ENCODE measurements at places on chromosomes 5 and 9.

- DNase-seq = no peak
These were observed 200.1 kb upstream of the DAB2 start for GRCh38 chr5:39624890-39625289.

DNA sequence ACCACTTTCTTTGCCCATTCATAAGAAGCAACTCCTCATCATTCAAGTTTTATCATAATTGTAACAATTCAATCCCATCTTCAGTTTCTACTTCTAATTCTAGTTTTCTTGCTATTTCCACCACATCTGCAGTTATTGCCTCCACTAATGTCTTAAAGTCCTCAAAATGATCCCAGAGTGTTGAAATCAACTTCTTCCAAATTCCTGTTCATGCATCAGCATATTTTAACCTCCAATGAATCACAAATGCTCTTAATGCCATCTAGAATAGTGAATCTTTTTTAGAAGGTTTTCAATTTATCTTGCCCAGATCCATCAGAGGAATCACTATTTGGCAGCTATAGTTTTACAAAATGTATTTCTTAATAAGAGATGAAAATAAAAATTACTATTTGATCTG lies 3.2 kb upstream of the SRP19 start:
- DNase-seq = no peak

DNA sequence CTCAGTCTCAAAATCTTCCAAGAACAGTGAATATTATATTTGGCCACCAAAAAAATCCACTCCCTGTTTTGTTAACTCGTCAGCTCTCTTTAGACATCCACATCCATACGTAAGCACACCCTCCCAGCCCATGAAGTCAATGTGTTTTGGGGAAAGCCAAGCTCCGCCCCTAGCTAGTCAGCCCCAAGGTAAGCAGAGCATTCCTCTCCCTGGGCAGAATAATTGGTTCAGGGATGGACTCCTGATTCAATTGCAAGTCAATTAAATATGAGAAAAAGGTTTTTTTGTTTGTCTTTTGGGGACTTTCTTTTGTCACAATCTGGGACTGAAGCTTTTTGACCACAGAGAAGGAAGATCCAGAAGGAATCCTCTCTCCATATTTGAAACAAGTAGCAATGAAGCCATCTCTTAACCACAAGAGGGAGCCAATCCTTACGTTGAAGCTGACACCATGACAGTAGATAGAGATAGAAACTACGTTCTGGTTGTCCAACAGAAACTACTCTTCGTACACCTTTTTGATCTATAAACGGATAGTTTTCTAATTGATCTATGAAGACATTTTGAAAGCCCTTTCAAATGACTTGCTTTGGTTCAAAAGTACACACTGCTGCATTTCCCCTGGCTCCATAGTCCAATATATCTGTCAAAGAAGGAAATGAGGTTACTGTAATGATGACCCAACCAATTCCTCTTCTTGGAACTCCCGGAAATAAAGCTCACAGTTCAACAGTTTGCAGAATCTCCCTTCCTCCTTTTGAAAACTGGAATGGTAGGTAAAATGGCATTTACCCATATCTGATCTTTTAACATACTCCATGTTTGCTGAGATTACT lies 166.4 kb downstream of the TLE1 start:
- peak; percentile 76 for DNase-seq

GRCh38 chr5:99879791-99880511 lies 655.2 kb upstream of the FAM174A start:
- no peak for DNase-seq

- DNase-seq = no peak
These were observed 58.4 kb downstream of the UGCG start for GRCh38 chr9:111955048-111955447.

GRCh38 chr5:150155258-150156026 lies at the start of gene PDGFRB:
PDGFRB (minus strand) TSS chr5:150155845; CDS start chr5:150137047, 18,798 bp downstream.
- peak; percentile 91 for DNase-seq

DNA sequence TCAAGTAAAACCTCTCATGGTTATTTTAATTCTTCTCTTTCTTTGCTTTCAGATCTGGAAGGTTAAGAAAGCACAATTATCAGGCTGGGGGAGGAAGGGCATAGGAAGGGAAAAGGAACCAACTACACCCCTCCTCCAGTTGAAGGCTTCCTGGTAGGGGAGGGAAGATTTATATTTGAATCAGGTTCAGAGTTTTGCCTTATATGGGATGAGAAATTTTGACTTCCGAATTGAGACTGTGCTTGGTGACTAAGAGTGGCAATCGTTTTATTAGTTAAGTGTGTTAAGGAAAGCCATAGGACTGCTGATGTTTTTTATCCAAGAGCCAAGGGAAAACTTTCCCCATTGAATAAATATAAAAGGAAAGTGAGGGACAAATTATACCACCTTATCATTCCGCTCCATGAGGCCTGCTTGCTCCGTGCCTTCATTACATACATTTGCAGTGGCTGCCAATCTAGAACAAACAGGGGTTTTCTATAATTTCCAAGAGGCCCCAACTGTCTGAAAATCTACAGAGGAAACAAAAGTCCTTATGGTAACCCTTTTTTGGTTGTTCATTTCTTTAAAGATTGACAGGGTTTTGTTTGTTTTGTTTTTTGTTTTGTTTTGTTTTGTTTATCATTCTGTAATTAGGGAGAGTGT lies 115.7 kb upstream of the EPB41L4A start:
- no peak for DNase-seq

DNA sequence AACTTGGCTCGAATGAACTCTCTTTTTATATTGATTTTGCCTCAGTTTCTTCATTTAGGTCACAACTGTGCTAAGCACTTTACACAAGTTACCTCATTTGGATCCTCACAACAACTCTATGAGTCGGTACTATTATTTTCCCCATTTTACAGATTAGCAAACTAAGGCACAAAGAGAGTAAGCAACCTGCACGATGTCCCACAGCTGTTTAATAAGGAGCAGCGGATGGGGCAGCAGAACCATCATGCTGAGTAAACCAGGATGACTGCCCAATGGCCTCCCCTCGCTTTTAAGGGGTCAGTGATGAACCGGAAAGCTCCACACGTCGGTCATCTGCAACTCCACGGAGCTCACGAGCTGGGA lies 607 bp downstream of the PRELID2 start:
- peak; percentile 36 for DNase-seq

- no peak for DNase-seq
These were observed 26.8 kb downstream of the WWC1 start for GRCh38 chr5:168318240-168318639.

- peak; percentile 96 for DNase-seq
These were observed 56.9 kb upstream of the GGTA1 start for GRCh38 chr9:121556580-121556979.

DNA sequence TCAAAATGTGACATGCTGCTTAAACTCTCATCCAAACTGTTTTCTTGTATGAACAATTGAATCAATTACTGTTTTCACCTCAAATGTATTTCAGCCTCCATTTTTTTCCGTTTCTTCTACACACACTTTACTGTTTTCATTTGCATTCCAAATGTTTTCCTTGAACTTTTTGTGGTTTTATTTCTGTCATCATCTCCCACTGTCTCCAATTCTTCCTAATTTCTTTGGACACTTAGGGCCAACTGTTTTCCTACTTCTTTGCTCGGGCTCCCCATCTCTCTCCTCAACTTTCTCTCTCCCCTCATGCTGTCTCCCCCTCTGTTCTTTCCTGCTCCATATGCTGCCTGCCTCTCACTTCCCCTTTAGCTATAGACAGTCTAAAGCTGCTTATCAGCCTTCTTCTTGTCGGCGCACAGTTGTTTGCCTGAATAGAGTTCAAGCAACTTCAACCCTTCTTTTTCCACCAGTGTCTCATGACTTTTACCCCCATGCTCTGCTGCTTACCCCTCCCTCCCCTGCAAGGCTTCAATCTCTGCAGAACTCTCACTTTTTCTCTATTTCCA lies 443.4 kb downstream of the DTWD2 start:
- DNase-seq = no peak

- DNase-seq = peak; percentile 92
These were observed 58.7 kb upstream of the PRR16 start for GRCh38 chr5:120405286-120405864.

- no peak for DNase-seq
These were observed 4.3 kb downstream of the FYB1 start for GRCh38 chr5:39214912-39215709.

- peak; percentile 27 for DNase-seq
These were observed 134.7 kb downstream of the MACIR start for GRCh38 chr5:103393101-103393754.

GRCh38 chr5:57066924-57067596 lies 106.8 kb upstream of the GPBP1 start:
- DNase-seq = no peak

DNA sequence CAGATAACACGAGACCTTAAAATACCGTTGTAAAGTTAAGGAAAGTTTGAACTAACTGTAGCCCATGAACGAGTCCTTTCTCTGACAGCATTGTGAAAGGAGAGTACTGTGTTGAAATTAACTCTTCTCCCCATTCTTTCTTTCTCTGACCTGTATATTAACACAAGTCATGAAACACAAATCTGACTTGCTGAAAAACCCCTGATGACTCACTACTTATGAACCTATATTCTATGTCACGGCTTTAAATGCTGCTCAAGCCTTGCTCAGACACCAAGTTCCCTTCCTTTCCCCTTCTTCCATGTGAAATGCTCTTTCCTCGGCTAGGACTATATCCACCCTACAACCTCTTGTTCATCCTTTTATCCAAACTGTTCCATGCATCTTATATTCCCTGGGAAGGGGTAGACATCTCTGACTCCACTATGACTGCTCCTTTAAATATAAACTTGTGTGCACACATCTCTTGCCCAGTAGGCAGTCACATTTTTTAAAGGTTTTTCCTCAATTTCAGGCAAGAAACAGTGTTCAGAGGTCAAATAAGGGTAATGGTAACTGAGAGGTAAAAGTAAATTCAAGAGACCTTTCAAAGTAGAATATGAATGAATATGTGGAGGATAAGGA lies 142.9 kb downstream of the NFIB start:
- DNase-seq = peak; percentile 73

GRCh38 chr9:95103871-95104580 lies 213.5 kb downstream of the FANCC start:
- no peak for DNase-seq

- DNase-seq = no peak
These were observed 20.6 kb upstream of the NEURL1B start for GRCh38 chr5:172620506-172620905.

DNA sequence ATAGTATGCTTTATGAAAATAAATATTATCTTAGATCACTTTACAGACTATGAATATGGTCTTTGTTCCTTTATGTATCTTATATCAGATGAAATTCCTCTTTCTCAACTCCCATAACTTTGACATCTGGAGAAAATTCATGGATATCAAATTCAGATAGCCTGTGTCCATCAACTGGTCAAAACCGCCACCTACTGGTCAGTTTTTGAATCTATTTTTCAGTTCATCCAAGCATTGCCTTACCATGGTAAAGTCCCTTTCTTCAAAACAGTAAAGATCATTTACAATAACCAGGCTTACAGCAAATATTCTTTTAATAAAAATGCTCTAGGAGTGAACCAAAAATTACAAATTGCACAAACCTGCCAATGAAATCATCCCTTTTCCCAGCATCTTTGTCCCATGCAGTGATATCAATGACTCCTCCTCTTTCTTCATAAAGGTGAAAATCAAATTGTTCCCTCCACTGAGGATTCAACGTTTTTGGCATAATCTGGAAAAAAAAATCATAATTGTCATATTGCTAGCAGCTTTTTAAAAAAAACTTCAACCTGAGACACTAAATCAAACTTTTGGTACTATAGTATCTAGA lies 290.5 kb downstream of the SLF1 start:
- DNase-seq = peak; percentile 60

DNA sequence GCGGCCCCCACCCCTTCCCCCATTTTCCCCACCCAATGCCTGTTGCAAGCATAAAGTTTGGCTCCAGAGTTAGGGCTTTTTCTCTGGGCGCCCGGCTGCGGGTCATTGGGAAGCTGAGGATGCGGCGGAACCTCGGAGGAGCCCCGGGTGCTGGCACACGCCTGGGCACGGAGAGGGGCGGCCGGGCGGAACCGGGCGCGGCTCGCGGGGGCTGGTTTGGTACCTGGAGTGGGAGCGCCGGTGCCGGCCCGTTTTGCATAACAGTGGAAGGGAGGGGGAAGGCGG lies 1.2 kb downstream of the PPARGC1B start:
- no peak for DNase-seq

DNA sequence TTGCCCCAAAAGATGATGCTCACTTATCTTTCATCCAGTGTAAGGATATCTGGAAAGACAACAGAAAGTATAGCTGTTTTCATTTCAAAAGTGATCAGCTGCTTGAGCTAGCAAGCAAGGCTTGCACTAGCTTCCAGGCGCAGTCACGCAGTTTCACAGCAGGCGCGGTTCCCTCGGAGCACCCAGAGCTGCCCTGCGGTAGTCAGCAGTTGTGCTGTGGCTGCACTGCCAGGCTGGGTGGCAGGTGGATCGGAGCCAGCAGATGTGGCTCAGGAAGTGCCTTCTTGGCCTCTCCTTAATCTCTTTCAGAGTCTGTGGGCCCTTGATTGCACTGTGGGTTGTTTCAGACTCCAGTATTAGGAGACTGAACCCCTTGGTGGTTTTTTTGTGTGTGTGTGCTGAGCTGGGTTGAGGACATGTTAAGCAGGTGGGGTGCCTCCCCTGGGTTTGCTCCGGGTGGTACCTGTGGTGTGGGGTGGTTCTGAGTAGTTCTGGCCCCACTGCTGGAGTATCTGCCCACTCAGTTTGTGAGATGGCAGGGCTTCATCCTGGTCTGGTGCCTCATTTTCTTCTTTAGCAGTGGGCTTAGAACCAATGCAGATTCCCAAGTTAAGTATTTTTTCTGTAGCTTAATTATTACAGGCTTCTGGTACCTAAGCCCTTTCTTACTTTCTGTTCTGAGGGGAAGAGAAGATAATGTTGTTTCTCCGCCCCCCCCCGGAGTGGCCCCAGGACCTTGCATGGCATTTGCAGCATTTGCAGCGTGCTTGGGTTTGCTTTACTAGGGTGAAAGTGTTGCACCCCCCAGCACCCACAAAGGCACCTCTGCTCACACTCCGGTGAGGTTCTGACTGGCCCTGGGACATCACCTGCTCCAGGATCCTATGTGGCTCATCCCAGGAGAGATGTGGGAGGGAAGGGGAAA lies 16.4 kb downstream of the TENT4A start:
- DNase-seq = no peak

DNA sequence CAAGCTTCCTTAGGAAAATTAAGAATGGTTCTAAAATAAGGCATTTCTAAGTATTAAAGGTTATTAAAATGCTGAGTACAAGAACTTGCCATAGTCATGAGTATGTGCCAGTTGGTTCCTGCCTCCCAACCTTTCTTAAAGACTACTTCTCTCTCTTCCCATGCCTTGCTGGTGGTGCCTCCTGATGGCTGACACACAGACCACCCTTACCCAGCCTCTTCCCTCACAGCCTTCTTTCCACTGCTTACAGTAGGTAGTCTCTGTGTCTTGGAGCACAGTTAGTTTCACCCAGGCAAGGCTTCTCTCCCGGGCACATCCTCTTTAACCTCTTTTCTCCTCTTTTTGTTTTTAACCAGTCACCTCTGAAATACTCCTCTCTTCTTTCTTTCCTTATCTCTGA lies 20.6 kb upstream of the GPR150 start:
- no peak for DNase-seq

GRCh38 chr5:10360686-10361085 lies 7.2 kb downstream of the MARCHF6 start:
- no peak for DNase-seq

- peak; percentile 6 for DNase-seq
These were observed 15.7 kb upstream of the TSSK1B start for GRCh38 chr5:113450462-113450861.

GRCh38 chr5:50445296-50445949 lies 4.3 kb upstream of the EMB start:
- no peak for DNase-seq

- no peak for DNase-seq
These were observed 227.0 kb downstream of the SEMA6A start for GRCh38 chr5:116347657-116348056.
